Activated naive CD8-positive, alpha-beta T cell treated with anti-CD3 and anti-CD28 coated beads, Interleukin-2, amount 50 U/mL, for 16 hours (primary cell): ENCODE measurements at places on chromosomes 16 and 17.
A peak's percentile ranks its signal among the peaks of the same experiment; 100 is the strongest.

GRCh38 chr17:32516940-32517701 lies 30.3 kb downstream of the CDK5R1 start:
- DNase-seq, result no peak

GRCh38 chr17:22265807-22266206 lies 573.5 kb downstream of the KCNJ18 start:
- DNase-seq, result no peak

- no peak for DNase-seq
Measured at GRCh38 chr16:84194018-84194417, 3.1 kb downstream of the ADAD2 start.

GRCh38 chr17:78889531-78889930 lies 13.5 kb downstream of the CEP295NL start:
- DNase-seq, result no peak

GRCh38 chr17:58328195-58329034 lies at the start of gene TSPOAP1:
Gene TSPOAP1, minus strand, starts transcription at chr17:58328795. Its CDS starts 875 bp downstream, at chr17:58327920.
- DNase-seq, result peak; percentile 78

GRCh38 chr17:81440511-81441244 lies 45.4 kb downstream of the BAHCC1 start:
- DNase-seq, result no peak

DNA sequence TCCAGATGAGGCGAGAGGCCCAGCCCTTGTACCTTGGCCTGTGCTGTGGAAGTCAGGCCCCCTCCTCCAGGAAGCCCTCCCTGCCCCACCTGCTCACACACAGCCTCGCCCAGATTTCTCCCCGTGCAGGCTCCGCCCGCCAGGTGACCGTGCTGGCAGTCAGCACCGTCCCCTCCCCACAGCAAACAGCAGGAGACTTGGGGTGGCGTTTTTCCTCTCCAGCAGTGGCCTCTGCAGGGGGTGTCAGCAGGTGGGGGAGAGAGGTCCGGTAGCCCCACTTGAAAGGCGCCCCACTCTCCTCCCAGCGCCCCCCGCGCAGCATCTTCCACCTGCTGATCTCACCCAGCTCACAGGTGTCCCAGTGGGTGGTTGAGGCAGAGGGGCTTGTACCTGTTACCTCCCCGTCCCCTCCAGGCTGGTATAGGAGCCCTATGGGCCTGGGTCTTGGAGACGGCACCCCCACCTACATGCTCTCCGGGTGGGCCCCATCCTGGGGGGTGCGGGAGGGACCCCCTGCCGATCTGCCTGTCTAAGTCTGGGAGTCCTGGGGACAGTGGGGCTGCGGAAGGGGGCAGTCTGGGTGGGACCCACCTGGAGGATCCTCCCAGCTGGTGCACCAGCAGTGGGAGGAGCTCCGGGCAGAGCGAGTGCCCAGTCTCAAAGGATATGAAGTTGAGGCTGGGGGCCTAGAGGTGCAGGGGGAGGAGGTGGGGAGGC lies 4.2 kb upstream of the C1QTNF8 start:
- DNase-seq, result no peak

- no peak for DNase-seq
Measured at GRCh38 chr17:59311051-59311468, 20.4 kb upstream of the YPEL2 start.

DNA sequence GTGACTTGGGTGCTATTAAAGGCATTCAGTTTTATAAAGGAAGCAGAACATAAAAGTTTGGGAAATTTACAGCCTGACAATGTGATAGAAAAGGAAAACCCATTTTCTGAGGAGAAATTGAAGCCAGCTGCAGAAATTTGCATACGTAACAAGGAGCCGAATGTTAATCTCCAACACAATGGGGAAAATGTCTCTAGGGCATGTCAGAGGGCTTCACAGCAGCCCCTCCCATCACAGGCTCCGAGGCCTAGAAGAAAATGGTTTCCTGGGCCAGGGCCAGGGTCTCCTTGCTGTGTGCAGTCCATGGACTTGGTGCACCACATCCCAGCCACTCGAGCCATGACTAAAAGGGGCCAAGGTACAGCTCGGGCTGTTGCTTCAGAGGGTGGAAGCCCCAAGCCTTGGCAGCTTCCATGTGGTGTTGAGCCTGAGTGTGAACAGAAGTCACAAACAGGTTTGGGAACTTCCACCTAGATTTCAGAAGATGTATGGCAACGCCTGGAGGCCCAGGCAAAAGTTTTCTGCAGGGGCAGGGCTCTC lies 23.9 kb upstream of the TOM1L1 start:
- DNase-seq, result no peak

GRCh38 chr17:50570528-50570927 lies 10.0 kb downstream of the CACNA1G start:
- no peak for DNase-seq

- DNase-seq, result no peak
Measured at GRCh38 chr17:80986046-80986445, 5.6 kb upstream of the CHMP6 start.

GRCh38 chr17:81241648-81242420 lies 2.7 kb downstream of the NDUFAF8 start:
- peak; percentile 49 for DNase-seq

GRCh38 chr17:49471769-49472168 lies 23.3 kb upstream of the NGFR start:
- no peak for DNase-seq

- DNase-seq, result no peak
Measured at GRCh38 chr17:15475631-15476354, 8.4 kb upstream of the CDRT4 start.

DNA sequence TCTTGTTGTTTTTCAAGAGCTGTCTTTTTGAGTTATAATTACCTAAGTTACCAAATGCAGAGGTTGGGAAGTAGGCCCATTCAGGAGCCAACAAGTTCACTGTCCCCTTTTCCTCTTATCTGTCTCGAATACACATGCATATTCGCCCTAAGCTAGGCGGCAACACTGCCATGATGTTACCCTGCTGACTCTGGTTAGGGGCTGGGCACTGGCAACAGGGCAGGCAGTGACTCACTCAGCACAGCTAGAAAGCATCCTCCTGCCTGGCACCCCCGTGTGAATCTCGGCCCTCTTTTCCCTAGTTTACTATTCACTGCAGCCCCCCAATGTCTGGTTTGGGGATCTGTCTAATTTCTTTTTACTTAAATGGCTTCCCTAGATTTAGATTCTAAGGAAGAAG lies 13.8 kb downstream of the DBF4B start:
- no peak for DNase-seq

- no peak for DNase-seq
Measured at GRCh38 chr17:48985436-48986245, 11.5 kb upstream of the IGF2BP1 start.

- no peak for DNase-seq
Measured at GRCh38 chr17:65055708-65056638, 567 bp downstream of the GNA13 start.

DNA sequence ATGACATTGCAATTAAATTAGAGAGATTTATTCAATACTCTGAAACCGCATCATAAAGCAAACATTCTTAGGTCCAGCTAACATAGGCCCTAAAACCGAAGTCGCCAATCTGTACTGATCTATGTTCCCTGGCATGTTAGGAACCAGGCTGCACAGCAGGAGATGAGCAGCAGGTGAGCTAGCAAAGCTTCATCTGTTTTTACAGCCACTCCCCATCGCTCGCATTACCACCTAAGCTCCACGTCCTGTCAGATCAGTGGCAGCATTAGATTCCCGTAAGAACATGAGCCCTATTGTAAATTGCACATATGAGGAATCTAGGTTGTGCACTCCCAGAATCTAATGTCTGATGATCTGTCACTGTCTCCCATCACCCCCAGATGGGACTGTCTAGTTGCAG lies 91.5 kb downstream of the PARN start:
- DNase-seq, result no peak

DNA sequence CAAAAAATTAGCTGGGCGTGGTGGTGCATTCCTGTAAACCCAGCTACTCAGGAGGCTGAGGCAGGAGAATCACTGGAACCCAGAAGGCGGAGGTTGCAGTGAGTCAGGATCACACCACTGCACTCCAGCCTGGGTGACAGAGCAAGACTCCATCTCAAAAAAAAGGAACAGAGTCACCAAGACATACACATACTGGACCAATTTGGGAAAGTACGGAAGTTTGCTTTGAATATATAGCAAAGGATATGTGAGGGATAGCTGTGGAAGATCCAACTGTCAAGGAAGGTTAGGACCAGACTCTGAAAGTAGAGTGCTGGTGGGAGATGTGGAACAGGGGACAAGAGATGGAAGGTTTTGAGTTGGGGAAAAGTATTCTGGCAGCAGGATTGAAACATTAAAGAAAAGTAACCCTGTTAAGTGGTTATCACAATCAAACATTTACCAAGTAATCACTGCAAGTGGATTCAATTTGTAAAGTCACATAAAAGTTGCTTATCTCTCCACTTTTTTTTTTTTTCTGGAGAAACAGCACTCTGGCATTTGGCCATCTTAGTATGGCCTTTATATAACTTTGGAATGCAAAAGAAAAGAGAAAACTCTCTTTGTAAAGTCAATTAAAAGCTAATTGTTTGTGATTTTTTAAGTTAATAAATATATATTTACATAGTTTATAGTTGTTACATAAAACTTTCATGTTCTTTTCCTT lies 259.4 kb upstream of the TBX2 start:
- DNase-seq, result no peak

DNA sequence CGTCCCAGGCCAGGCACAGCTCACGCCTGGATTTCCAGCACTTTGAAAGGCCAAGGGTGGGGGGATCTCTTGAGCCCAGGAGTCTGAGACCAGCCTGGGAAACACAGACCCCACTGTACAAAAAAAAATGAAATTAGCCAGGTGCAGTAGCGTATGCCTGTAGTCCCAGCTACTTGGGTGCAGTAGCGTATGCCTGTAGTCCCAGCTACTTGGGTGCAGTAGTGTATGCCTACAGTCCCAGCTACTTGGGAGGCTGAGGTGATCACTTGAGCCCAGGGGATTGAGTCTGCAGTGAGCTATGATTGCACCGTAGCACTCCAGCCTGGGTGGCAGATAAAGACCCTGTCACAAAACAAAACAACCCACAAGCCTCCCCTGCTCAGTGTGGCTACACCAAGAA lies 27.0 kb upstream of the SLC25A19 start:
- no peak for DNase-seq

DNA sequence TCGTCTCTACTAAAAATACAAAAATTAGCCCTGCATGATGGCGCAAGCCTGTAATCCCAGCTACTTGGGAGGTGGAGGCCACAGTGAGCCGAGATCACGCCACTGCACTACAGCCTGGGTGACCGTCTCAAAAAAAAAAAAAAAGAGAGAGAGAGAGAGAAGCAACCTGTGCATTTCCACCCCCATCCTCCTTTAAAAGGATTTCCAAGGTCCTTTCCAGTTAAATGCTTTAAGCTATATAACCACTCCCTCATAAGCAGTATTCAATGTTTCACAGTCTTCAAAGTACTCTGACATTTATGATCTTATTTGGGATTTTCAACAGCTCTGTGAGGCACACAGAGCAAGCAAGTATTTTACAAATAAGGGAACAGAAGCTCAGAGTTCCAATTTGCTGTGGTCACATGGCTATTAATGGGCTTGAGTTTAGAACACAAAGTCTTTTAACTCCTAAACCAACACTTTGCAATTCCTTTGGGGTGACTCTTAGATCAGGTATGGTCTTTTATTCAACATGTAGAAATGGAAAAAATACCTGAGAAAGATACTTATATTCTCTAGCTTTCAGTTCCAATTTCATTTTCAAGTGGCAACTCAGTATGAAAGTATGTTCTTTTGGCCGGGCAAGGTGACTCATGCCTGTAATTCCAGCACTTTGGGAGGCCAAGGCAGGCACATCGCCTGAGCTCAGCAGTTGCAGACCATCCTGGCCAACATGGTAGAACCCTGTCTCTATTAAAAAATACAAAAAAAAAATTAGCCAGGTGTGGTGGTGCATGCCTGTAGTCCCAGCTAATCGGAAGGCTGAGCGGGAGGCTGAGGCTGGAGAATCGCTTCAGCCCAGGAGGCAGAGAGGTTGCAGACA lies 31.3 kb downstream of the SPOP start:
- DNase-seq, result peak; percentile 18

DNA sequence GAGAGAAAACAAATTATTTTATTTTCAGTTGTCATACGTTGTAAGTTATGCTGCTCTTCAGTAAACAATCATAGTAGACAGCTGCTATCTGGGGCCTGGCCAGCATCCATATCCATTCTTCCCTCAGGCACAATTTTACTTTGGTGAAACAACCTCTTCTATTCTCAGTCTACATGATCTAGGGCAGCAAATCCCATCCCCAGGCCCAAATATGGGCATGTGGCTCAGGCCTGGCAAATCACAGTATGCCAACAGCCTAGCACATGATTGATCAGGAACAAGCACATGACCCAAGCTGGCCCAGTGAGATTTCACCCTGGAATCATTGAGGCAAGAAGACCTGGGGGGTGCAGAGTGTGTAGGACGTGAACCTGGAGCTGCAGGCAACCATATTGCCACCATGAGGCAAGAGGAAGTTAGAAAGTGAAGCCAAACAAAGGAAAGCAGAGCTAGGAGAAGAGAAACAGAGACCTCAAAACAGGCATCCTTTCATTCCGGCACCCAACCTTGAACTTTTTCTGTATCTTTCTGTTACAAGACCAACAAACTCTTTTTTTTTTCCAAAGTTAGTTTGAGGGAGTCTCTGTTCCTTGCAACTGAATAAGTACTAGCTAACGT lies 10.3 kb upstream of the ABCC12 start:
- DNase-seq, result no peak

- DNase-seq, result no peak
Measured at GRCh38 chr17:12619459-12620199, 46.1 kb upstream of the MYOCD start.

GRCh38 chr17:78421534-78422266 lies 43.3 kb downstream of the PGS1 start:
- peak; percentile 41 for DNase-seq

DNA sequence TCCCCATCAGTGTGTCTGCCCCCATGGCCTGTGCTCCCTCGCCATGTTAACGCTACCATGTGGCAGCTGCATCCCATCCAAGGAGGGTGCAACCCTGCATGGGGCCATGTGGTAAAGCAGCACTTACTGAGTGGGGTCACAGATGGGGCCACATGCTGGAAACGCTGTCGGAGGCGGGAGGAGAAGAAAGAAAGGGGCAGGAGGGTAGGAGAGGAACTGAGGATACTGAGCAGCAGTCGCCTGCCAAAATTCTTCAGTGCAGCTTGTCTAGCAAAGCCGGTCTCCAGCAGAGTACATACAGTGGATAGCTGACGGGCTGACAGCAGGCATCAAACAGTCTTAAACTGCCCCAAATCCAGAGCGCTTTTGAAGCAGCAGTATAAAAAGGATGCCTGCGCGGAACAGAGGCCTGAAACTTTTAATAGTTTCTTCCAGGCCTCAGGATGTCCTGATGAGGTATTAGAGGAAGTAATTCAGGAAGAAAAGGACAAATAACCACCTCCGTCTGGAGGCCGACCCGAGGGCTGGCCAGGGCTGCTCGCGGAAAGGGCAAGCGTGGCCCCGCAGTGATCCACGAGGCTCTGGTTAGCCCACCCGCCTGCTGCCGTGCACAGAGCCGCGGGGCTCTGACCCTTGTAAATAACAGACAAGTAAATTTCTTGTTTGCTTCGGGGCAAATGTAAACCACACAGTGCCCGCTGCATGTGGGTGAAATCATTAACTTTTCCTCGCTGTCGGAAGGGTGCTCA lies 149.0 kb downstream of the CCDC182 start:
- no peak for DNase-seq

GRCh38 chr17:386141-386876 lies 33.7 kb upstream of the RPH3AL start:
- peak; percentile 34 for DNase-seq

GRCh38 chr17:31299624-31300023 lies 2.6 kb upstream of the OMG start:
- DNase-seq, result no peak

GRCh38 chr17:75998327-75998795 lies 2.3 kb upstream of the CDK3 start:
- no peak for DNase-seq
